Stimulated activated CD8-positive, alpha-beta memory T cell treated with anti-CD3 and anti-CD28 coated beads, Interleukin-4, amount 100 ng/mL, for 1 hour (primary cell): ENCODE measurements at places on chromosomes 1 and 21.

DNA sequence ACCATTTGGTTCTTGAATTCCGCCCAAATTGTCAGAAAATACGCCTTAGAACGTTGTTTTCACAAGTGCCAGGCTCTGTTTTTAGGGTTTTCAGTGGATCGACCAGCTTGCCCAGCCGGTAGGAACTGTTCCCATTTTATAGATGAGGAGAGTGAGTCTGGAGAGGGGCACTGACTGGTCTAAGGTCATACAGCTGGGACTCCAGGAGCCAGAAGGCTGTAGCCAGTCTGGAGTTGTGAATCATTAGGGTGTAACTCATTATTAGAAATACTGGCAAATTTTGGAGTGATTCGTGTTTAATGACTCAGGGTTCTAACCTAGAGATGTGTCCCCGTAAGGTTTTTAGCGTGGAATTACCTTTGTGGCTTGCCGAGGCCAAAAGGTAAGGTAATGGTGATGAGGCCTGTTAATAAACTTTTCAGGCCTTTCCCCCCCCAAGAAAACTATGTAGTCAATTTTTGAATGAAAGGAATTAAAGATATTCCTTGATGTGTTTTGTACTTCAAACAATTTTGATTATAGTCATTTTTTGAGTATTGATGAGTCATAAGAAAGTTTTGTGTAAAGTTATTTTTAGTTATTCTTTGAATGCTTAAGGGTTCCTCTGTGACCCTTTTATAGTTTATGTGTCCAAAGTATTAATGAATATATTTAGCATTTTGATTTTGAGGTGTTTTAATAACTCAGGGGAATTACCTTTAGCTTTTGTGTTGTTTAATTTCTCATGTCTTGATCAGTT, 2.1 kb downstream of the DYRK1A start:
- DNase-seq, result no peak

DNA sequence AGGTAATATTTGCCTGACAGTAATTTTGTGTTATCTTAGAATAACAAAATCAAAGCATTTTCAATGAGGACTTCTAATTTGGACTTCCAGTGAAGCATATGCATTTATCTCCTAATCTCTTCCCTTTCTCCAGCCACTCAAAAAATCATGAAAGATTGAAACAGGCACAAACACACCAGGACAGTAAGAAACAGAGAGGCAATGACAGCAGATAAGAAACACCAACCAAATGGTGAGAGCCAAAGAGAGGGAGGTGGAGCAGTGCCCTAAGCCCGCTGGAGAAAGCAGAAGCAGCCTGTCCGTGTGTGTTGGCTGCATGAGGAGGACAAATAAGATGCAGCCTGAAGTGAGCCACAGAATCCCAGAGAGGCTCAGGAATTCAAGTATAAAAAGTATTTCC, 39.0 kb downstream of the SLC44A3 start:
- DNase-seq, result no peak

DNA sequence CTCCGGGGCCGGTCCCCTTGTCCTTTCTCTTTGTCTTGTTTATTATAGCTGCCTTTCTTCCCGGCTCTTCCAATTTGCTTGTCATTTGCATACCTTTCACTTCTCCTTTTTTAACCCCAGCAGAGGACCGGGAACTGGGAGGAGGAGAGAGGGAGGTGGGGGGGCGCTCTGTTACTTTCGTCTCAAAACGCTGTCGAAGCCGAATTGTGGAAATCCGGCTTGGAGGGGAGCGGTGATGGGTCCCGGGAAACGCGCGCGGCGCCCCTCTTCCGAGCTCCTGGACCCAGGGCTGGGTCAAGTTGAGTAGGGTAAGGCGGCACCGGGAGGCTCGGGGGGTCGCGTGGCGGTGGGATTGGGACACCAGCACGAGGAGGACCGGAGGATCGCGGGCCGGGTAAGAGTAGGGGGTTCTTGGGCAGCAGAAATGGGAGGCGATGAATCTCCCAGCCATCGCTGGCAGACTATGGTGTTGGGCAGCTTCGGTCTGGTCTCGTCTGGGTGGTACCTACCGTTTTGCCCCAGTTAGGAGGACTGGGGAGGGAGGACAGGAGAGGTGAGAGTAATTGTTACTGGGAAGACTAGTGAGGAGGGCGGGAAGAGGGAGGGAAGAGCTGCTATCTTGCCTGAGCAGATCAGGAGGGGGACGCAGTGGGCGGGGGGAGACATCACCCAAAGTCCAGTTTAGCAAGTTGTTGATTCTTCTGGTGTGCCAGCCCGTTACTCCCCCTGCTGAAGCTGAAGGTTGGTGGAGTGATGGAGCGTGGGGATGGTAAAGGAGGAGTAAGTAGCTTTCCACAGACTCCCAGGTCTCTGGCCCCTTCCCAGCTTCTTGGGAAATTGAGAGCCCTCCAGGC, 1.5 kb downstream of the PROX1 start:
- DNase-seq, result no peak

DNA sequence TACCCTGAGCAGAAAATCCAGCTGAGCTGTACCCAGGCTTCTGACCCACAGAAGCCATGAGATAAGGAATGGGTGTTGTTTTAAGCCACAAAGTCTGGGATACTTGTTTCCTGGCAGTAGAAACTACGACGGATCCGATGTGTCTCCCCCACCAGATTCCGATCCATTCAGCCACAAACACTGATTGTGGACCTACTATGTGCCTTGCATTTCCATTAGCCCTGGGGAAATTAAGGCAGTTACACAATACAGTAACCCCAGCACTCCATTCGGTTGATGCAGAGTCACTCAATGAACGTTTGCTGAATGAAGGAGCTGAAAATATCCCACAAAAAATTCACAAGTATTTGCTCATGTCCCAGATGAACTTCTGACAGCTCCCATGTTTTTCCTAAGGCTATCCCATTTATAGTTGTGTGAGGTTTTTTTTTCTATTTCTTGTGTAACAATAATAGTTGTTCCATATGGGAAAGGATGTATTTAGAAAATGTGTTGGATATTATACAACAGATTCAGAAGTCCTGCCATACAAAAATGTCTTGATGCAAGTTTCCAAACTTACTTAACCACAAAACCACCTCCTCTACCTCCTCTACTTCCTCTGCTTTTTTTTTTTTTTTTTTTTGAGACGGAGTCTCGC, 29.6 kb upstream of the KAZN start:
- DNase-seq, result no peak

GRCh38 chr1:115069659-115070308, 19.5 kb downstream of the TSPAN2 start:
- DNase-seq, result no peak

GRCh38 chr1:215003686-215004085, 78.9 kb upstream of the KCNK2 start:
- no peak for DNase-seq

GRCh38 chr1:167669209-167670124, 39.4 kb downstream of the RCSD1 start:
- no peak for DNase-seq

GRCh38 chr1:202038688-202039346, 28.4 kb downstream of the ELF3 start:
- DNase-seq, result no peak

DNA sequence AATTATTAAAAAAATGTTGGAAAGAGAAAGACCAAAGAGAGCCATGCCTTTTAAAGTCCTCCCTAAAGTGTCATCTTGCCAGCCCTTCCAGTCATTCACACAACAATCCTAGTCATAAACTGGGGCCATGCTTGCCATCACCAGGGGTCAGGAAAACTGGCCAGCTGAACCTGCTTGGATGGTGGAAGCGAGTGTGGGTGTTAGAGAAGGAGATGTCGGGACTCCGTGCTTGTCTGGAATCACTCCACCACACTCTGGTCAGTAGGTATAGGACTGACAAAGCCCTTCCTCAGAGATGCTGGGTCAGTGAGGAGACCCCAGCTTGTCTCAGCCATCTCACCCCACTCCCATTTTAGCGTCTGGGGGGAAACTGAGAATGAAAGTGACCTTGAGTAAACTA, 3.3 kb upstream of the HAPLN2 start:
- no peak for DNase-seq

DNA sequence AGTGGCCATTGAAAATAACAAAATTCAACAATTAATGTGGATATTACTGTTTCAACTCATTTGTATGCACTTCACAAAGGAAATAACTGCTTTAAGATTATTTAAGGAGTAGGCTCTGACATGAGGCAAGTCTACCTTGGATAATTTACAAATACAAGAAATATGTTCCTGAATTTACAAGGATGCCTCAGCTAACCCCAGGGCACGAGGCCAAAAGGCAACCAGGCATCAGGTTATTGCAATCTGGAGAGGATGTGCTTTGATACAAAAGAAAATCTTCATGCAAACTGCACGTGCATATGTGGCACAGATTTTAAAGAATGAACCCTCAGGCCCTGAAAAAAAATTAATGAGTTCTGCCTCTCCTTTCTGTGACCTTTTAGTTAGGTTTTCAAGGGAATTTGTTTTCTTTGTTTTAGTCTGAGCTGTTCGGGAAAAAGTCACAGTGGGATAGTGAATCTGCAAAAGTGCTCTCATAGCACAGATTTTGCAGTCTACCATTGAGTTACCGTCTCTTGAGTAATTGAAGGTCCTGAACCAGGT, 1304.2 kb upstream of the ADGRL4 start:
- no peak for DNase-seq

DNA sequence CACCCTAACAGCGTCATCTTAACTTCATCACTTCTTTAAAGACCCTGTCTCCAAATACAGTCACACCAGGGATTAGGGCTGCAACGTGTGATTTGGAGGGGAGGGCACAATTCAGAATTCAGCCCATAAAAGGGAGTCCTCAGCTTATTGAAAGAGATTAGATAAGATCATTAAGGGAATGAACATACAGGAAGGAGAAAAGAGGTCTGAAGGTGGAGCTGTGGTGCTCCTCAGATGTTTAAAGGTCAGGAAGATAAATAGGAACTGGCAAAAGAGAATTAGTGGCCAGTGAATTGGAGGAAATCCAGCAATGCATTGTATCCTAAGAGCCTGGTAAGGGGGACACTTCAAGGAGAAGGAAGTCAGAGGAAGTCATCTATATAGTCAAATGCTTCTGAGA, 113.5 kb downstream of the PROX1 start:
- no peak for DNase-seq

DNA sequence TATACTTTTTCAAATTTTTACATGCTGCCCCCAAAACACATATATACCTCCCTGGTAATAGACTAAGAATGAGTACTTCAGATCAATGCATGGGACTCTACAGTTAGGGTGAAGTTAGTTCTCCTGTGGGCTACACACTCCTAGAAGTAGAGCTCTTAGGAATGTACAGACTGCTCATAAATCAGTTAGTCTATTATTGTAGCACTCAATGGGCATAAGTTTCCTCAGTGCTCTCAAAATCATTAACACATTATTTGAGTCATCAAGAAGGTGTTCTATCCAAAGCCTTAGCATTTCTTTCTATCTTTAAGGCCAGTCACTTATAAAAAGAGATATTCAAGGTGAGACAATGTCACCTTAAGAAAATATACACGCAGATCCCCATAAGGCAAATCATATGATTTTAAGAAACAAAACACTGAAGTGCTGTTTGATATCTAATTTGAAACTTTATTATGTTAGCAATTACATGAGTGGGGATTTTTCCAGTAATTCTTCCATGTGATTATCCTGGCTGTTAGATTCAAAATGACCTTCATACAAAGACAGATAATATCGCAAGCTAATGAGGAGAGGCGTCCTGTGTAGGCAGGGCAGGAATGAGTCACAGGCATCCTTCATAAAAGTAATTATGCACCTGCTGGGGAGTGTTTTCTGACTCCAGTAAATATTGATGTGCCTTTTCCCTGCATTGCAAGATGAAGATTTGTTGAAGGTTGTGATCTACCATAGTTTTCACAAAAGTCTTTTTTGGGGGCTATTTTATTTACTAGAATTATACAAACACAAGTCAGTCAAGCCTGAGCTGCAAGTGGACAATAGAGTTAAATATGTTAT, 167.2 kb upstream of the ATP1B1 start:
- DNase-seq, result no peak

DNA sequence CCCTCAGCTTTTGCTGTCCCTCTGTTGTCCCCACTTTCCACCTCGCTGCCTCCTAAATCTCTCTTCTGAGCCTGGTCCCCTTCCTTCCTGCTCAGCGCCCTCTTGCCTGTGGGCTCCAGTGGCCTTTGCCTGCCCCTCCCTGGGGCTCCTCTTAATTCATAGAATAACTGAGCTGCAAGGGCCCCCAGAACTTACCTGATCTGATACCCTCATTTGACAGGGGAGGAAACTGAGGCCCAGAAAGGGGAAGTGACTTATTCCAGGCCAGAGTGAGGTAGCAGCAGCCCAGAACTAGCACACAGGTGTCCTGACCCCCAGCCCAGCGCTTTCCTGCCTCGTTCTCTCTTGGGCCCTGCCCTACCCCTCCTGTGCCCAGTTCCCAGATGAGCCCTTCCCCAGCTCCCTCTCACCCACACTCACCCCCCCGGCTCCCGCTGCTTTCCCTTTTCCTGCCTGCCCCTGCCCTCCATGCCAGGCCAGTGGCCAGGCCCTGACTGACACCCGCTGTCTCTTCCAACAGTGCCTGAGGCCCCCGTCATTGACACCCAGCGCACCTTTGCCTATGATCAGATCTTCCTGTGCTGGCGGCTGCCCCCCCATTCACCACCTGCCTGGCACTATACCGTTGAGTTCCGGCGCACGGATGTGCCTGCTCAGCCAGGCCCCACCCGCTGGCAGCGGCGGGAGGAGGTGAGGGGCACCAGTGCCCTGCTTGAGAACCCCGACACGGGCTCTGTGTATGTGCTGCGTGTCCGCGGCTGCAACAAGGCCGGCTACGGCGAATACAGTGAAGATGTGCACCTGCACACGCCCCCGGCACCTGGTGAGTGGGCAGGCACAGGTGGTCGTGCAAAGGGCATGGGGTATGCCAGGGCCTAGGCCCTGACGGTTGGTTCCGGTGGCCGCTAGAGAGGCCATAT, 5.7 kb downstream of the TRIM46 start:
- no peak for DNase-seq

DNA sequence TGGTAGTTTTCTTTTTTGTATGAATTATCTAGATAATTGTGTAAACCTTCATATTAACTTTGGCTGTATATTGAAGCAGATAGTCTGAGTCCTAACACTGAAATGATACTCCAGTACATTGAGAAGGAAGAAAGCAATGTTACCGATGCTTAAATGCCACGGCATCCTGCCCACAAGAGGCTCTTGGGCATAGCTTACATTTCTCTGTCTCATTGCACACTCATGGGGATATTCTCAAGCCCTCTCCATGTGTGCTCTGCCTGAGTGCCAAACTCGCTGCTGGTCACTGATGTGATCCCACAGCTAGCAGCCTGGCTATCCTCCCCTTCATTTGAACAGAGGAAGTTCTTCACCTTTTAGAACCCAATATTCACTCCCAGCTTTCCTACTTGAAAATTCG, 179.4 kb downstream of the TGFB2 start:
- DNase-seq, result no peak

- no peak for DNase-seq
Observed at GRCh38 chr1:205329719-205330118, 8.2 kb upstream of the NUAK2 start.

DNA sequence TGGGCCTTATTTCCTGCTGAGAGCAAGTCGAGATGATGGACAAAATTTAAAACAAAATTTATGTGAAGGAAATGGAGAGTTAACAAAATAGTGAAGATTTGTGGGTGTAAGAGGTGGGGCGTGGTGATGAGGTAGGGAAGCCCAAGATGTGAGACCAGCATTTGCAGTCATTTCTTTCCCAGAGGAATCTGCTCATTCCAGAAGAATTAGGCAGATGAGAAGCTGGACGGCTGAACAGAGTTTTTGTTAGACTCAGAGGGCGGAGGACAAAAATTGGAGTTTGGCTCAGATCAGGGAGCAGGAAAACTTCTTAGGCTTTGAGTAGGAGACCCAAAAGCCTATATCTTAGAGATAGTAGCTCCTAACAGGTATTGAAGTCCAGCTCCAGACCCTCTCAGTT, 65.3 kb downstream of the CAMTA1 start:
- DNase-seq, result no peak
